ENCODE measurements at places on chromosomes 16 and 17.

- DNase-seq = no peak
These were observed 52.7 kb upstream of the CIBAR2 start for GRCh38 chr16:85164838-85165516.

GRCh38 chr17:46783031-46783593, 35.4 kb downstream of the WNT3 start:
- no peak for DNase-seq

DNA sequence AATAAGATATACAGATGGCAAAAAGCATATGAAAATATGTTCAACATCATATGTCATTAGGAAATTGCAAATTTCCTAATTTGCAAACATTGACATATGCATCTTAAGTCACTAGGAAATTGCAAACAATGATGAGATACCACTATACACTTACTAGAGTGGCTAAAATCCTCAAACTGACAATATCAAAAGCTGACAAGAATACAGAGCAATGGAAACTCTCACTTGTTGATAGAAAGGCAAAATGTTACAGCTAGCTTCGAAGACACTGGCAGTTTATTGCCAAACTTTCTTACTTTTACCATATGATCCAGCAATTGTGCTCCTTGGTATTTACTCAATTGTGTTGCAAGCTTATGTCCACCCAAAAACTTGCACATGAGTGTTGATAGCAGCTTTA, 5.0 kb upstream of the IL4R start:
- DNase-seq = no peak

DNA sequence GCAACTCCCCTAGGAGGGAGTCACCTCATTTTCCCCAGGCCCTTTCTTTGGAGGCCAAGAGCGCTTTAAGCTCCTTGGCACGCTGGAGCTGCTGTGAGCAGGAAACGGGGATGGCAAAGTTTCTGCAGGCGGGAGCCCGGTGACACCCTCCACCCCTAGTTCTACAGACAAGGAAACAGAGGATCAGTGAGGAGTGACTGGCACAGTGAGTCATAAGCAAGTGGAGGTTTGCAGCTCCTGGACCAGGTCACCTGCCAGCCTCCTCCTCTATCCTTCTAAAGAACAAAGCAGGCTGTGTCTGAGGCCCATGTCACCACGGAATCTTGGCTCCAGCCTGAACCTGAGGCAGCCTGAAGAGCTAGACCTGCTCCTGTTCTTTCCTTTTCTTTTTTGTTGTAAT, 141.9 kb downstream of the TMEM132E start:
- DNase-seq = no peak

GRCh38 chr17:73788111-73788510, 143.9 kb upstream of the SDK2 start:
- no peak for DNase-seq

DNA sequence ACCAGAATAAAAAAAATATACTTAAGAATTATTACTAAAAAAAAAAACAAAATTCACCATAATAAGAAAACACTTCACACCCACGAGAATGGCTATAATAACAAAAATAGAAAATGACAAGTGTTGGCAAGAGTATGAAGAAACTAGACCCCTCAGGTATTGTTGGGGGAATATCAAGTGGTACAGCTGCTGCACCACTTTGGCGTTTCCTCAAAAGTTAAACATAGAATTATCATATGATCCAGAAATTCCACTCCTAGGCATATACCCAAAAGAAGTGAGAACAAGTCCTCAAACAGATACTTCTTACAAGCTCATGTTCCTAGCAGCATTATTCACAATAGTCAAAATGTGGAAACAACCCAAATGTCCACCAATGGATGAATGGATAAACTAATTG, 26.3 kb downstream of the AMFR start:
- no peak for DNase-seq

DNA sequence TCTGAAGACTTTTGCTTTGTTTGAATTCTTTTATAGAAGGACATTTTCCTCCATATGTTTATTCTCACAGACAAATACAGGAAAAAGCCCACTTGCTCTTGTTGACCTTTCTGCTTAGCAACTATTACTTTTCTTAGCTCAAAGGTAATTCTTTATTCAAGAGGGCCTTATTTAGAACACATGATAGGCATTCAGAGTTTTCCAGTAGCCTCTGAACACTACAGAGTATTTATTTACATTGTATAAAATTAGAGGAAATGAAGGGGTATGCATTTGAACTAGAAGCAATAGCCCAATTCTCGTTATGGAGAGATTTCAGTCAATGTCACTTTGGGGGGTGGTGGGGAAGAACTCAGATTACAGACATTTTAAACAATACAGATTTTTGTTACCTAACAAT, 581.7 kb downstream of the KCNJ2 start:
- DNase-seq = no peak

All from fibroblast of skin of abdomen (primary cell).